ENCODE measurements at places on chromosomes 5 and 9.

DNA sequence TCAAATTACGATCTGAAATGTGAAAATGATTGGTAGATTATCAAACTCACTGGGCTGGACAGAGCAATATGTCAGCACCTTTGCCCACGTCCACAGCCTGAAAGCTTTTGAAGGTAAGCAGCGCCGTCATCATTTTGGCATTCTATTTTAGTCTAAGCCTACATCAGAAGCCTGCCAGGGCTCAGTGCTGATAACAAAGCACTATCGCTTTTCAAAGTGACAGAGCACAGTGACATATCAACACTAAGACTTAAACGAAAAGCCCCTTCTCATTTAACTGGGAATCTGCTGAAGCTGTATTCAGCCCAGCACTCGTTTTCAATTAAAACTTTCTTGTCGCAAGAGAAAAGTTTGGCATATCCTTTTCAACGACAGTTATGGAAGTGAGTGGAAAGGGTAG lies 1076.3 kb downstream of the PTPRD start:
- no peak for DNase-seq

GRCh38 chr5:8934455-8934854 lies 611.4 kb downstream of the SEMA5A start:
- DNase-seq = no peak

- DNase-seq = no peak
Measured at GRCh38 chr5:116970318-116970717, 395.7 kb upstream of the SEMA6A start.

DNA sequence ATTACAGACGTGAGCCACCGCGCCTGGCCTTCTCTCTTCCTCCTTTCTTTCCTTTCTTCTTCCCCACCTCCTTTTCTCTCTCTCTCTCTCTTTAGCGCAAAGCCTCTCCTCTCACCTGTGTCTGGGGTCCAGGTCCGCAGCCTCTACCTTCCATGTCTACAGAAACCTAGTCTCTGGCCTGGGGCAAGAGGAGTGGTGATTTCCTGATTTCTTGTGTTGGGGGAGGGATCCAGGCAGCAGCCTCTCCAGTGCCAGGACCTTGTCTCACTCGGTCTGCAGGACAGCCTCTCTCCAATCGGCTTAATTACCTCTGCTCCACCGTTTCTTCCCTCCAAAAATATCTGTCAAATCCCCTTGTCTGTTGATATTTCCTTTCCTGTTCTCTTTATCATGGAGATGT lies 16.1 kb upstream of the FAM120A start:
- DNase-seq = no peak

GRCh38 chr5:158287643-158288271 lies 428.8 kb upstream of the CLINT1 start:
- DNase-seq = no peak

DNA sequence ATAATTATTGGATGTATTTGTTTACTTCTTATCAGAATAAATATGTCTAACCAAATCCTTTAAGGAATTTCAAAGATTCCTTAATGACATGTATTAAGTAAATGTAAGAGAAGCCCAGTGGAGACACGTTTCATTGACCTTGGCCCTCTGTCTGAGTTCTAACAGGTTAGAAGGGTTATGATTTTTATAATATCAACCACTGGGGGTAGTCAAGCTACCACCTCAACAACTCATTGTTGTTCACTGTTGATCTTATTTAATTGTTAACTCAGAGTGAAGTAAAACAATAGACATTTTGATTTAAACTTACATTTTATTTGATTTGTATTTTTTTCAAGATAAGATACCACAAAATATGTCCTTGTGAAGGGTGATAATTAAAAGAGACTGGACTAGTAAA lies 499.2 kb upstream of the COX7C start:
- DNase-seq = no peak
